Muscle of leg (tissue), 16 donors: ENCODE measurements at places on chromosomes 11 and 22. TPM values are rescaled to one million over a fixed set of nuclear protein-coding genes. Genes with fewer than 3 reads are reported as not detected.
A peak's percentile ranks its signal among the peaks of the same experiment; 100 is the strongest.

The CCDC81 gene
- total RNA-seq, result 1.1 TPM

The CCDC188 gene
- 0.93 TPM for total RNA-seq

The DAGLA gene
- total RNA-seq, result 2.0 TPM

The SCGB1C1 gene
- not detected for total RNA-seq

The NLRP14 gene
- total RNA-seq, result 0.04 TPM

The CSF2RB gene
- total RNA-seq, result 1.8 TPM

The MRGPRE gene
- not detected for total RNA-seq

The OR8G5 gene
- not detected for total RNA-seq

The IFITM2 gene
- 48.1 TPM for total RNA-seq

The LRRC56 gene
- 2.0 TPM for total RNA-seq

The C22orf31 gene
- 2.1 TPM for total RNA-seq

The ARFGAP2 gene
- 90.2 TPM for total RNA-seq

The IPO7 gene
- total RNA-seq, result 88.2 TPM

The MAJIN gene
- total RNA-seq, result not detected

The BARX2 gene
- total RNA-seq, result 0.13 TPM

- peak; percentile 65 for DNase-seq
These were observed 6.0 kb upstream of the IFT27 start for GRCh38 chr22:36781656-36782627.

DNA sequence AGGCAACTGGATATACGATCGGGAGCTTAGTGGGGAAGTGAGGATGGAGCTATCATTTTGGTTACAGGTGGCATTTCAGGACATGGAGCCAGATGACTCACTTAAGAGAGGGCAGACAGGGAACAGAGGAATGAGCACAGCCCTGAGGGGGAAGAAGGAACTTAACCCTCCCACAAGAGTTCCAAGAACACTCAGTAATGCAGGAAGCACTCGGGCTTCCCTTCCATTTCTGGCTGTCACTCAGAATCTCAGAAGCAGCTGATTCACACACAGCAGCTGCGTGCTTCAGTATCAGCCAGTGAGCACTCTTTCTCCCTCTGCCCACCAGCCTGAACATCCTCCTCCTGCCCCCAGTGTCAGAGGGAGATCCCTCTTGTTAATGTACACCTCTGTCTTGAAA is 34.8 kb downstream of the EFCAB6 start:
- peak; percentile 39 for DNase-seq

- peak; percentile 40 for DNase-seq
These were observed 3.9 kb downstream of the ATF4 start for GRCh38 chr22:39524089-39524752.

DNA sequence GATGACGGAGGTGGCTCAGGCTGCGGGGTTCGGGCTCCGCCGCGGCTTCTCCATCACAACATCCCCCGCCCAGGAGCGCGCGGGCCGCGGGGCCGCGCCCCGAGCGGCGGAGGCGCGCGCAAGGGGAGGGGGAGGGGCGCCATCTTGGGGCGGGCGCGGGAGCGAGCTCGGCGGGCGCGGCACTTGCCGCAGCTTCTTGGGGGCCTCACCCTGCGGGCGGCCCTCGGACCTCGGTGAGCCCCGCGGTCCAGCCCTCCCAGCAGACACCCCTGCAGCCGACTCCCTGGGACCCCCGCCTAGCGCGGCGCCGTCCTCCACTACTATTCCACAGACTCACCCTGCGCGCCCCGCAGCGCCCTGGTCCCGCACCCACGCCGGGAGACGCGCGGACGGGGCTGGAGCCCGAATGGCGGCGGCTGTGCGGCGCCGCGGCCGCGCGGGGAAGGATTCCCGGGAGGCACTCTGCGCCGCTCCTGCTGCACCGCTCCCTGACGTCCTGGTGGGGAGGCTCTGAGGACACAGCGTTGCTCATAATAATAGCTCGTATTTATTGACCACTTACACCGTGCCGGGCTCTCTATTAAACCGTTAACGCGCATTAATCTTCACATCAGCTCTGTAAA is at the start of gene APBB1:
TSS of gene APBB1 (minus strand) at position 86 of the 623 bp plus-strand sequence. CDS start 7,747 bp downstream, outside the sequence.
- DNase-seq, result peak; percentile 90

GRCh38 chr11:100810666-100811065 is 123.6 kb downstream of the ARHGAP42 start:
- no peak for DNase-seq

DNA sequence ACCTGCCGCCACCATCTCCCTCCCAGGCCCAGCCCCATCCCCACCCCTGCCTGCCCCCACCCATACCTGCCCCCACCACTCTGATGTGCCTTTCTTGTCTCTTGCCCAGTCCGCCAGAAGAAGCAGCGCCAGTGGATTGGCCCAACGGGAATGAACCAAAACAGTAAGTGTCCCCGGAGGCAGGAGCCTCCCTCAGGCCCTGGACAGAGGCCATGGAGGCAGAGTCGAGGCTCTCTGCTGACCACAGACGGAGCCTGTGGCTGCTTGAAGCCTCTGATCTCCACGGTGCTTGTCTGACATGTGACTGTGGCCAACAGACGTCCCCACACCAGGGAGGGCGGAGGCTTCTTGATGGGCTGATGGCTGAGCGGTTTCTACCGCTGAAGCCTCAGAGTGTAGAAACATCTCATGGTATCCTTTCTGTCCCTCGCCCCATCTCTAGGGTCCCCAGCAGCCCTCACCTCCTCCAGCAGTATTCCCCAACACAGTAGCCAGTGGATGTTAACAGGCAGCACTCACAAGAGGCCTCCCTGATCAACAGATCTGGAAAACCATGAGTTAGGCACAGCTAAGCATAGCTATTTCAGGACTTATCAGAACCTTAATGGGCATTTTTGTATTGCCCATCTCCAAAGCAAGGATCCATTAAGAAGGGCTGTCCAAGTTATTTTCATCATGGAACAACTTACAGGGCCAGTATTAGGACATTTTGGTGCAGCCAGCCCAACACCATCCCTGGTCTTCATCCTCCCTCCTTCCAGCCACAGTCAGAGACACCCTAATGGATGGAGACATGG is 21.7 kb downstream of the CD5 start:
- no peak for DNase-seq

- DNase-seq, result no peak
These were observed 100.8 kb downstream of the KCNA4 start for GRCh38 chr11:29916040-29916439.

- no peak for DNase-seq
These were observed 37.8 kb downstream of the MRE11 start for GRCh38 chr11:94455861-94456260.

DNA sequence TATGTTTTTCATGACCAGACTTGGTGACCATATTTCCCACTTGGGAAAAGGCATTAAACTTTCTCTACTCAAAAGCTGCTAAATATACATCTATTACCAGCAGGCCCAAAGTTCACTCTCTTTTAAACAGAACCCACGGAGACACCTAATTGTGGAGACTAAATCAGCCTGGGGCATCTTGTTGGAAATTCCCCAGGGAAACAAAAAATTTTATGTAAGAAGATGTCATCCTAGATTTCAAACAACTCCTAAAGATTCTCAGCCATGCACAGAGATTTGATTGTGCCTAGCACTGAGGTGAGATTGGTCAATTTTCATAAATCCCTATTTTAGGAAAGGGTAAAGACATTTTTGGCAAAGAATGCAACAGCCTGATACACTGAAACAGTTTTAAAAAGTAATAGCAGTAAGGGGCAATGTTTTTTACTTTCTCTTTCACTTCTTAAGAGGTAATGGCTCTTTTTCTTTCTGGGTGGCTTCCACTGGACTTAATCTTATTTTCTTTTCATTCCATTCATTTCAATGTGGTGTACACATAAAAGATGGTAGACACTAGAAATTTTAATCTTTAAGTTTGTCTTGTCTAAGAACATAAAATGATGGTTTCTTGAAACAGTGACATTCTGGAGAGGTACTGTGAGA is 9.6 kb downstream of the OR52N2 start:
- no peak for DNase-seq

DNA sequence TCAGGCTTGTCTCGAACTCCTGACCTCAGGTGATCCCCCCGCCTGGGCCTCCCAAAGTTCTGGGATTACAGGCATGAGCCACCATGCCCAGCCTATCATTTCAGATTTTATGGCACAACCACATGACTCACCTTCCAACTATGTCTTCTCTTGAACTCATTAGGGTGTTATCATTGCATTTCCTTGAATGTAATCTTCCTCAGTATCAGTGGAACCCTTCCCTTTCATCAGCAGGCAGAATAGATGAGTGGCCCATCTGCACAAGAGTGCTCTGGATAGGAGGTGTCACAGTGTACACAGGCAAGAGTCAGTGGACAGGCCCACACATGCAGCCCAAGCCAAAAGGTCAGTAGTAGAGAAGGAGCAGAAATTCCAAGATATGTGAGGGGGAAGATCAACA is 29.1 kb upstream of the AQP11 start:
- DNase-seq, result no peak

DNA sequence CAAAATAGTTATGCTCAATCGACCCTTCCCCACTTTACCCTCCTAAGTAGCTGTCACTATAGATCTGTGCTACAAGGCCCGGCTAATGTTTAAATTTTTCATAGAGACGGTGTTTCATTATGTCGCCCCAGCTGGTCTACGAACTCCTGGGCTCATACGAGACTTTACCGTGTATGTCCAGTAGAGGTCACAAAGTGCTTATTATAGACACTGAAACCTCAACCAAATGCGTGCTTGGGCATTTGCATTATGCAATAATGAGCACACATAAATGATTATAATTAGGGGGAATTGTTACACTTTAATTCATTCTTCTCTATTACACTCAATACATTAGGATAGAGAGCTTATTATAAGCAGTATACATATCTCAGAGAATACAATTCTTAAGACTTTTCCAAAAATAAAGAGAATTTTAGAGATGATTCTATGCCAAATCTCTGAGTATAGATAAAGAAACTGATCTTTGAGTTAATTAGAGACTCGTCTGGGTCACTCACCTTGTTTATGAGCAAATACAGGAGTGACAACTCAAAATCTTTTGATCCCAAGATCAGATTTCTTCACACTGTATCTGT is 12.5 kb upstream of the MRPL16 start:
- DNase-seq, result peak; percentile 52

DNA sequence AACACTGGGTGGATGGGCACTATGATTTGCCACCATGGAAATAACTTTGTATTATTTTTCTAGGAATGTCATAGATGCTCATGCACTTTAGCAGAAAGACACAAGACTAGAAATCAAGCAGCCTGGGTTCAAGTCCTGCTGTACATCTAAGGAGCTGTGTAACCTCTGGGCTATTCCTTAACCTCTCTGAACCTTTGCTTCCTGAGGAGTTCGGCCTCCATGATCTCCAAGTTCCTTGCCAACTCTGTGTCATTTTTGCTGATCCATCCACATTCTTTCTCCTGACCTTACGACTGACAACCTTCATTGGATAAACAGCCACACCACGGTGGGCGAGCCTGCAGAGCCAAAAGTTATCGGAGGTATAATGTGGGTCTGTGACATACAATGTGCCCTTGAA is 24.1 kb downstream of the ETS1 start:
- no peak for DNase-seq

DNA sequence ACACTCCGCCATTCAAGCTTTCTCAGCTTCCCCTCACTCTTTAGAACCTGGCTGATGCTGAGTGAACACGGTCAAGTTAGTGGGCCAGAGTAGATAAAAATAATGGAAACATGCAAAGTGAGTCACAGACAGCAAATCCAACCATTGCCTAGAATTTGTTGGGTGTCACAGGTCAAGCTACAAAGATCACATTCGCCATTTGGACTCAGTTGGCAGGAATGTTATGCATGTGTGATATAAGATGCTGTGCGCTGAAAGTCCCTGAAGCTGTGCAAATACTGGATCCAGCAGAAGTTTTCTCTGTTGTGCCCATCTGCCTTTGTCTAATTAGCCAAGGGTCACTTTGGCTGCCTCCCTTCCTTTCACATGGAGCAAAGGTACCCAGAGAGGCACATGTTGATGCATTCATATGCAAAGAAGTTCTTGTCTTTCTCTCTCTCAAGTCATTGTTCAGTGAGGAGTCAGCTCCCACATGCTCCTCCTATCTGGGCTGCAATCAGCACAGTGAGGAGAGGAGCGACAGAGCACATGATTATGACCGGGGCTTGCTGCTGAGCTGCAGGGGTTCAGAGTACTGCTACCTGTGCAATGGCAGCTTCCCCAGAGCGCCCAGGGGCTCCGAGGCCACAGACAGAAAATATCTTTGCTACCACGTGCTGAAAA is 39.7 kb downstream of the FLI1 start:
- no peak for DNase-seq

- DNase-seq, result no peak
These were observed 247.0 kb upstream of the SORL1-AS1 start for GRCh38 chr11:121699801-121700200.

GRCh38 chr11:18229501-18229900 is 7.1 kb downstream of the SAA4 start:
- DNase-seq, result no peak

- no peak for DNase-seq
These were observed 45.9 kb downstream of the CHRDL2 start for GRCh38 chr11:74685338-74685737.

GRCh38 chr11:17171343-17171742 is 36.4 kb downstream of the PIK3C2A start:
- no peak for DNase-seq

GRCh38 chr22:48631288-48631863 is 1196.3 kb downstream of the BRD1 start:
- DNase-seq, result no peak

- no peak for DNase-seq
These were observed 657 bp downstream of the IGHMBP2 start for GRCh38 chr11:68904248-68904847.

- DNase-seq, result peak; percentile 23
These were observed 288.1 kb upstream of the SORL1-AS1 start for GRCh38 chr11:121740902-121741301.

DNA sequence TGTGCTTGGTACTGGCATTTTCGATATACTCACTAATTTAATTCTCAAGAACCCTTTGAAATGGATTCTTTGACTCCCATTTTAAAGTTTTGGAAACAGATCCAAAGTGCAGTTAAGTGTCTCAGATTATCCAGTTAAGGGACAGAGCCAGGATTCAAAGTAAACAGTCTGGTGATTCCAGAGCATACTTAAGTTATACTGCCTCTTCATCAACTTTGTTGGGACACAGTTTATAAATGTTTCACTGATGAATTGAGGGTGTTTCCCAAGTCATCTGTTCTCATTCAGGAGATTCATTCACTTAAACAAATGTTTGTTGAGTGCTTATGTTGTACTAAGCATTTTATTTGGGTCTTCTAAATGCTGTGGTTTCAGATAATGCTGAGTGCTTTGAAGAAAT is 17.1 kb downstream of the KDM2A start:
- DNase-seq, result no peak

GRCh38 chr22:47564651-47565434 is 802.4 kb downstream of the TBC1D22A start:
- peak; percentile 75 for DNase-seq
